ENCODE measurements at places on chromosomes 5 and 9. TPM values are rescaled to one million over a fixed set of nuclear protein-coding genes. Genes with fewer than 3 reads are reported as not detected.
A peak's percentile ranks its signal among the peaks of the same experiment; 100 is the strongest.

- no peak overlapping the region for H3K4me3 ChIP-seq
- H3K27ac ChIP-seq, result peak overlapping the region; percentile 22
- DNase-seq, result peak; percentile 93
These were observed 891.3 kb downstream of the TLE1 start for GRCh38 chr9:80797831-80798688.

URM1 gene
- total RNA-seq, result 67.0 TPM

TAL2 gene
- total RNA-seq, result not detected

RPL37 gene
- total RNA-seq, result 1,533 TPM

GM2A gene
- total RNA-seq, result 3.5 TPM

All from A673 (cell line).